Urothelium cell line (cell line): ENCODE measurements at places on chromosomes 16 and 17.

DNA sequence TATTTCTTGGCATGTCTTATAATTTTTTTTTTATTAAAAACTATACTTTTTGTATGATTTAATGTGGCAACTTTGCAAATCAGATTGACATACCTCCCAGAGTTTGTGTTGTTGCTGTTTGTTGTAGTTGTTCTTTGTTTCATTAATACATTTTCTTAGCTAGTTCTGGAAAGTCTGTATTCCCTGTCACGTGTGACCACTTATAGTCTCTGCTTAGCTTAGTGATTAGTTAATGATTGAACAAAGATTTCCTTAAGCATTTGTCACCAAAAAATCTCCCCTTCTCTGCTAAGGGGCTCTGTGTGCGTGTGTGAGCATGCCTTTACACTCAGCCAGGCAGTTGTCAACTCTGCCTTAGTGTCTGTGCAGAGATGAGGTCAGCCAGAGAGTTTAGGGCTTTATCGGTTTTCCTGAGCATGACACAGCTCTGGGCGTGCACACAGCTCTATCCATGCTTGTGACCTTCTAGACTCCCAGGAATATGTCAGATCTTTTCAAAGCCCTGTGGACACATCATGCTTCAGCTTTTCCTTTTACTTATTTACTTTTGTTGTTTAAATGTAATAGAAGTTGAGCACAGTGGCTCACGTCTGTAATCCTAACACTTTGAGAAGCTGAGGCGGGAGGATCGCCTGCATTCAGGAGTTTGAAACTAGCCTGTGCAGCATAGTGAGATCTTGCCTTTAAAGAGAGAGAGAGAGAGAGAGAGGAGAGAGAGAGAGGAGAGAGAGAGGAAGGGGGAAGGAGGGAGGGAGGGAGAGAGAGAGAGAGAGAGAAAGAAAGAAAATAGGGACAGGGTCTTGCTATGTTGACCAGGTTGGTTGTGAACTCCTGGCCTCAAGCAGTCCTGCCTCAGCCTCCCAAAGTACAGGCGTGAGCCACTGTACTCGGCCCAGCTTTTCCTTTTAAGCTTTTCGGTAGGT is 21.9 kb downstream of the DNAI2 start:
- DNase-seq = no peak

DNA sequence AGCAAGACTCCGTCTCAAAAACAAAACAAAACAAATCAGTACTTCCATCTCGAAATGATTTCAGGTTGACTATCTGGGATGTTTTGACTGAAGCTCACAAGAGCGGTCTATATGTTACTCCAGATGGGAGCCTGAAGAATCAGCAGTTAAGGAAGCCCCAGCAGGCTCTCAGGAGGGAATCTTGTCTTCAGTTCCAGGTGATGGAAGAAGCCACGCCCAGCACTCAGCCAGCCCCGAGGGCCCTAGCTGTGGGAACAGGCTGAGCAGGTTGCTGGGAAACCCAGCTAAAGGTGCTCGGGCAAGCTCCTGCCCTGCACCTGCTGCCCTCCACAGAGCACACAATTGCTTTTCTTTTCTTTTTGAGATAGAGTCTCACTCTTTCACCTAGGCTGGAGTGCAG is 32.4 kb downstream of the WIPI1 start:
- no peak for DNase-seq

DNA sequence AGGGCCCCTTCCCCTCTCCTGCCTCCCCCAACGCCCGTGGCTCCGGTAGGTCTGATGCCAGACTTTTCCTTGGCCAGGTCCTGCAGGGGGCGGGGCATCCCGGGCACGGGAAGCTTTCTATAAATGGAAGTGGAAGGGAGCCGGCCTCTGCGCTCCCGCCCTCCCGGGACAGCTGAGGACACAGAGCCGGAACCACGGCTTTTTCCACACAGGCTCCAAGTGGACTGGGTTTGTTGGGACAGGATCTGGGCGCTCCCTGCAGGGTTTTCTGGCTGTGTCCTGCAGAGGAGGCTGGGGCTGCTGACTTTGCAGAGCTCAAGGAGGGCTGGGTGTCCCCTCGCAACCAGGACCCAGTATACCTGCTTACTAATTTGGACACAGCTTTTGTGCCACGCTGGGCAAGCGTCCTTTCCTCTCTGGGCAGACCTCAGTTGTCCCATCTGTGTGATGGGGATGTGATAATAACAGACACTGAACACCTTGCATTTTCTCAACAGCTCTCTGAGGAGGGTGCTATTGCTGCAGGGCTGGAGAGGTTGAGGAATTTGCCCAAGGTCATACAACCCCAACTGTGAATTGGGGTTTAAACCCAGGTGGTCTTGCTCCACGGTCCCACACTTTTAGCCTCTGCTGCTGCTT is 1.8 kb downstream of the TNS4 start:
- peak; percentile 71 for DNase-seq

DNA sequence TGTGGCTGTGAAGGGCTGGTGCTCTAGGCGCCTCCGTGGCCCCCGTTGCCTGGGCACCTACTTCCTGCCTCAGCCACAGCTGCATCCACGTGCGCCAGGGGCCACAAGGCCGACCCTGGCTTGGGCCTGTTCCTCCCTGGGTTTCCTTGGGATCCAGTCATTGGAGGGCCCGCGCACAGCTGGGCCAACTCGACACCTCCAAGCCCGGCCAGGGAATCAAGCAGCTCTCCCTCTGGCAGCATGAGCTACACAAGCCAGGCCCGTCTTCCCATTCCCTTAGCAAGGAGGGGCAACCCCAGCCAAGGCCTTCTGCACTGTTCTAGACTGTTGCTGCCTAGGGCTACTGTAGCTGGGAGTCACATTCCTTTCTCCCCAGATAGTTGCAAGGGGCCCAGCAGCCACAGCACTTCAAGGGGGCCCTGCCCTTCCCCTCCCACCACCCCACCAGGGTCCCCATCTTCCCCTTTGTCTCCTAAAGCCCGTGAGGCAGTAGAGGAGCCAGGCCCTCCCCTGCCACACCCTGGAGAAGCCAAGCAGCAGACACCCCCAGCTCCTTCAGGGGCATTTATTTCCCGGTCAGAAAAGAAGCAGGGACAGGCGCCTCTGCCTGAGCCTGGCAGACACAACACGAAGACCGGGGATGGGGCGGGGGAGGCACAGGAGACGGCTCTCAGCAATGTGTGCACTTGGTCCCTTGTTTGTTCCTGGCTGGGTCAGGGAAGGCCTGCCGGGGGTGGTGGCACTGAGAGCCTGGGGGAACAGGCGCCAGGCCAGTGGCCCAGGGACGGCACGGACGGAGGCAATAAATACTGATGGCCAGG is 3.8 kb downstream of the ARHGDIA start:
- DNase-seq = no peak

DNA sequence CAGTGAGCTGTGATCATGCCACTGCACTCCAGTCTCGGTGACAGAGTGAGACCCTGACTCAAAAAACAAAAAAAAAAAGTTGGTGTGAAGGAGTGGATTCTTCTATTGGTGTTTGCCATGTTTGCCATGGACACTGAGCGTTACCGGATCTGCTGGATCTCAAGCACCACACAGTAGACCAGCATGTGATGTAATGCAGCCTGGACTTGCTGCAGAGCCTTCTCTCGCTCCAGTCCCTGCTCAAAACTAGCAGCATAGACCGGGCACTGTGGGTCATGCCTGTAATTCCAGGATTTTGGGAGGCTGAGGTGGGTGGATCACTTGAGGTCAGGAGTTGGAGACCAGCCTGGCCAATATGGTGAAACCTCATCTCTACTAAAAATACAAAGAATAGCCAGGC is 50.4 kb downstream of the BCL7C start:
- DNase-seq = no peak

- peak; percentile 73 for DNase-seq
Measured at GRCh38 chr16:56848955-56849689, 15.9 kb upstream of the SLC12A3 start.

- peak; percentile 76 for DNase-seq
Measured at GRCh38 chr17:75684924-75685323, 17.8 kb downstream of the SAP30BP start.

- DNase-seq = no peak
Measured at GRCh38 chr17:14301279-14302090, 604 bp downstream of the HS3ST3B1 start.

DNA sequence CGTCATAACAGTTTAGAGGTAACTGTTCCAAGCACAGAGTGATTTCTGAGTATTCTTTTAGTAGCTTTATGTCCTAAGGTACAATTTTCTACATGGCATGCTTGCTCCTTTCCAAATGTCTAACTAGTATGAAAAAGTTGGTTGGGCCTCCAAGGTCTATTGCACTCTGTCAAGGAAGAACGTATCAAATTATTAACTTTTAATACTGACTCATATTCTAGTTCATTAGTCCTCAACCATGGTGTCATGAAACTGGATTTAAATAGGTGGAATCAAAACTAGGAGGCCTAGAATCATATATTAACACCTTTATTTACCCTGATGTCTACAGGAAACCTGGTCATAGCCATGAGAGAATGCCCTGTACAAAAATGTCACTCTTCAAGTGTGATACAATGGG is 61.4 kb downstream of the STH start:
- DNase-seq = no peak

GRCh38 chr16:87581857-87582215 is 20.5 kb upstream of the JPH3 start:
- DNase-seq = peak; percentile 95

DNA sequence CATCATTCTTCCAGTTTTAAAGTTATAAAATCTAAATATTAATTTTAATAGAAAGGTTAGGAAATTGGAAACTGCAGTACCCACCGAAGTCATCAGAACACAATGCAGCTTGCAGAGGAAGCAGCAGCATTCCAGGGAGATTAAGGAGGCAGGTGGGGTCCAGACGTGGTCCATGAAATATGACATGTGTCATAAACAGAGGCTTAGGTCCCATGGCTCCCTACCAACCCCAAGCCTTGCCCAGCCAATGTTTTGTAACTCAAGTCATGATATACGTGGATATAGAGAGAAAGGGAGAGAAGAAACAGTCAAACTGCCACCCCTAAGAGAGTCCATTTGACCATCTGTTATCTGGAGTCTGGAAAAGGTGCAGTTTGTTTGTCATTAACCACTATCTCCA is 670.0 kb downstream of the TOX3 start:
- DNase-seq = no peak

DNA sequence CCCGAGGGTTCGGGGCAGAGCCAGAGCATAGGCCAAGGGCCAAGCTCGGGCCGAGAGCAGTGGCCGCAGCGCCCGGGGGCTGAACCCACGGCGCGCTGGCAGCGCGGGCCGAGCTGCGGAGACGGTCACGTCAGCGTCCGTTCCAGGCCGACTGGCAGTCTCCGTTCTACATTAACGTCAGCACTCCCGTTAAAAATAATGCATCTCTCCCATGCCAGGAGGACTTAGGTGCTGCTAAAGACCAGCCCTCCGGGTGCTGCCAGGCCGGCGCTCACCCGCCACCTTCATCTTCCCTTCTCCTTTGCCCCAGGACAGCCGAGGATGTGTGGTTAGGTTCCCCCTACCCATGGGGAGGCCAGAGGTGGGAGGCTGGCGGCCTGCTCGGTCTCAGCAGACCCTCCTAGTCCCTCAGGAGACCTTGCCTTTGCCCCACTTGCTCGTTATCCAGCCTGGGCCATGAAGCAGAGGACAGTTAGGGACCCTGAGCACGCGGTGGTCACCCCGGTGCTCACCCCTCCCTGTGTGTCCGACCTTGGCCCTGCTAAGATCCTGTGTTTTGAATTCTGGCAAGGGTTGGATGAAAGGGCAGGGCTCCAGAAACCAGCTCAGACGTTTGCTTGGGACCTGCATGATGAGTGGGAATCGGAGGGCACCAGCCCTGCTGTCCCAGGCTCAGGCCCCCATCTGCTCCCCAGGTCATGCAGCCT is 572 bp downstream of the MPG start:
- DNase-seq = no peak

- DNase-seq = no peak
Measured at GRCh38 chr16:55037046-55037445, 106.4 kb downstream of the IRX5 start.

DNA sequence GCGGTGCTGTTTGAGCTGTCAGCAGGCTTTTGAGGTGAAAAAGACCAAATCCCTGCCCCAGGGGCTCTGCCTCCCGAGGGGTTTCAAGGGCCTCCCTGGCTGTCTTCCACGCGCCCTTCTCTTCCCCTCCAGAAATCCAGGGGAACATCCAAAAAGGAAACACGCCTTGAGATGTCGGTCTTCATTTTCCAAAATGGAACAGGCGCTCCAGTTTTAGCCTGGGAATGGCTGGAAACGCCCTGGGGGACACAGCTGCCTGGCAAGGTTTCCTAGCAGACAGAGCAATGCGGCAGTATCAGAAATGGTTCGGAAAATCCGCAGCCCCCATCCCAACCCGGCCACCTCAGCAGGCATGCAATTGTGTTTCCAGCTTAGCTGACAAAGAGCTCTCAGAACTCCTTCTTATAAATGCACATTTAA is 16.6 kb upstream of the LITAF start:
- DNase-seq = no peak

DNA sequence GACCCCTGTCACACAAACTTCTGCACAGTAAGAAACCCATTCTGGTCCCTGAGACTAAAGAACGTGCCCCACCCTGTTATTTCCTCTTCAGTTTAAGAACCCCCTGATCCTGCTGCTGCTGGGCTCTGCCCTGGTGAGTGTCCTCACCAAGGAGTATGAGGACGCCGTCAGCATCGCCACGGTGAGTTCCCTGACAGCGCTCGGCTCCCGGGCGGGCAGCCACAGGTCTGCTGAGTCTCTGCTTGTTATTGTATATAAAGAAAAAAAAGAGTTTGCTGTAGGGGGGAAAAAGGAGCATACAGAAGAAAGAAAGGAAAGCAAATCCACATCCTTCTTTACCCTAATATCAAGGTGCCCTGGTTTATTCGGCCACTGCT is 40.0 kb downstream of the ATP2C2 start:
- no peak for DNase-seq

GRCh38 chr16:71552698-71553503 is 24.0 kb downstream of the TAT start:
- peak; percentile 14 for DNase-seq

DNA sequence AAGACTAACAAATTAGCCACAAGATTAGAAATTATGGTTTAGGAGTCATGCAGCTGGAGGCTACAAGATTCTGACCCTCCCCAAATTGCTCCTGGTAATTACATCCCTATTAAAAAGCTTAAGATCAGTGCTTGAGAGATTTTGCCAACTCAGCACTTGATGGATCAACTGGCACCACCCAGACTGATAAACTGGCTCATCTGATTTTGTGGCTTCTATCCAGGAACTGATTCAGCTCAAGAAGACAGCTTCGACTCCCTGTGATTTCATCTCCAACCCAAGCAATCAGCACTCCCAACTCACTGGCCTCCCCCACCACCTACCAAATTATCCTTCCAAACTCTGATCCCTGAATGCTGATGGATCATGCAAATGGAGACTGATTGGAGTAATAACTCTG is 94.8 kb downstream of the TNFRSF13B start:
- DNase-seq = no peak

DNA sequence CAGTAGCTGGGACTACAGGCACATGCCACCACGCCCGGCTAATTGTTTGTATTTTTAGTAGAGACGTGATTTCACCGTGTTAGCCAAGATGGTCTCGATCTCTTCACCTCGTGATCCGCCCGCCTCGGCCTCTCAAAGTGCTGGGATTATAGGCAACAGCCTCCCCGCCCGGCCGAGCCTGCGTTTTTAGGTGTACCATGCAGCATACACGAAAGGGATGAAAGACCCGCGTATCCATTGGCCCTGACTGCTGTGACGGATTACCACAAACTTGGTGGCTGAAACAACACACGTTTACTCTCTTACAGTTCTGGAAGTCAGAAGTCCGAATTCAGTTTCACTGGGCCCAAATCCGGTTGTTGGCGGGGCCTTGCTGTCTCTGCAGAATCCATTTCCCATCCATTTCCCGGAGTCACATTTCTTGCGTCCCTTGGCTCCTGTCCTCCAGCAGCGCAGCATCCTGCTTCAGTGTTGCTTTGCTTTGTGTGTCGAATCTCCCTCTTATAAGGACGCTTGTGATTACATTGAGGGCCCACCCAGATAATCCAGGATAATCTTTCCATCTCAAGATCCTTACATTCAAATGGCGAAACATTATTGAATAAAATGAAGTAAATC is 8.3 kb upstream of the GUCY2D start:
- DNase-seq = no peak
